ENCODE measurements at places on chromosomes 6 and 20.

DNA sequence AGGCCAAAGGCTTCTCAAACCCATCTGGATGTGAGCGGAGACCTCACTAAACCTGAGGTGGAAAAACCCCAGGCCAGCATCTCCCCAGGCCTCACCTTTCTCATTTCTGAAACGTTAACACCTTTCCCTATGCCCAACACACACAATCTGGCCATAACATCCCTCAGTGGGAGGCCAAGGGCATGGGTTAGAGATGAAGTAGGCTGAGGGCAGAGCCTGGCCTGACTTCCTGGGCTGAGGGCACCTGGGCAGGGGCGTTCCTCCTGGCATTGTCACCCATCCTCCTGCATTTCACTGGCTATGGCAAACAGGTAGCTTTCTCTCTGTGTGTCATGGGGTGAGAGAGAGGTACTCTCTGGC is 8.4 kb downstream of the MOCS1 start:
- DNase-seq, result no peak

GRCh38 chr20:4161401-4162251 is 146.3 kb upstream of the RNF24 start:
- DNase-seq, result no peak

DNA sequence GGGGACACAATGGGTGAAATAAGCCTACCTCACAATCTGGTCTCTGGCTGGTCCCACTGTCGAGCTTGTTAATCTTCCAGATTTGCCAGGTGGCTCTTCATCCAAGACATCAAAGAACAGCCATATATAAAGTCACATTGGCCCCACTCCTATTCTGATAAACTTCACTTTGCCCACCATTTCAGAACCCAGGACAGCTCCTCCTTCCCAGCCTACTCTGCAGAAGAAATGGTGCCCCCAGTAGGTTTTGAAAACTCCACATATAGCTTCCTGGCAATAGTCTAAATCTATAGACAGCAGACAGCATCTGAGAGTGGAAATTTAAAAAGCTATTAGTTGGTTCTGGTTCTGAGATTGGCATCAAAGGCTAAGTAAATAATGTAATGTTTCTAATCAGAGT is 143.1 kb upstream of the PCSK2 start:
- no peak for DNase-seq

- no peak for DNase-seq
Measured at GRCh38 chr6:154638369-154638768, 94.8 kb upstream of the SCAF8 start.

DNA sequence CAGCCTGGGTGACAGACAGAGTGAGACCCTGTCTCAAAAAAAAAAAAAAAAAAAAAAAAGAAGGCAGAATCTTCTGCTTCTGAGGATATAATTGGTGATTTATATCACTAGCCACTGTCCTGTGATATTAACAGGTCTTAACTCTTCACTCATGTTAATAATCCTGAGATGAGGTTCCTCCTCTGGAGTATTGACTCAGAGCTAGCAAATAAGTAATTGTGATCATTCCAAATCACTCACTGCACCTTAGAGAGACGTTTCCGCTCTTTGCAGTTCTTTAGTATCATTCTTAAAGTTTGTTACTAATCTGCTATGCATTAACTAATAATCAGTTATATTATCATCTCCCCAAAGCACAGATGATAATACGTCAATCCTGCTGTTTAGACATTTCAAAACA is 41.6 kb upstream of the NOX3 start:
- no peak for DNase-seq

GRCh38 chr20:48277266-48277665 is 492.0 kb upstream of the SULF2 start:
- no peak for DNase-seq

GRCh38 chr6:122778302-122778701 is 1.2 kb upstream of the FABP7 start:
- DNase-seq, result no peak

DNA sequence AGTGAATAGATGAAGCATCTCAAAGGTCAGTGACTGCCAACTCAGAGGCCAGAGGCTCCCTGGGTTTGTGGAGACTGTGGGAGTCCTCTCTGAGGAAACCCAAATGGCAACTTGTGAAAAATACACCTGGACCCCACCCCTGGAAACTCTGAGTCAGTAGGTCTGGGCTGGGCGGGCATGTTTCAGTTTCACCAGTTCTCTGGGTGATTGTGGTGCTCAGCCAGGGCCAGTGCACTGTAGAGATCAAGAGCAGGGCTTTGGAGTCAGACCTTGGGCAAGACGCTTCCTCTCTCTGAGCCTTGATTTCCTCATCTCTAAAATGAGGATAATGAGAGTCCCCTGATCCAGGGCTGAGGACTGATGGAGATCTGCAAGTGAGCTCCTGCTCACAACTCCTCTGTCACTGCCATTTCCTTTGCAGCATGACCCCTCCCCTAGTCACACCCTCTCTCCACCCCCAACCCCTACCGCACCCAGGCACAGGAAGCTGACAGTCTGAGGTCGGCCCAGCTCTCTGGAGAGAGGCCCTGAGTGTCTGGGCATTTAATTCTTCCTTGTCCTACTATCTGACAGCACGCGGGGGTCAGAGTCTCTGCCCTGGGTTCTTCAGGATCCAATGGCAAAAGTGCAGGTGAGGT is 5.1 kb downstream of the DEF6 start:
- DNase-seq, result peak; percentile 80

DNA sequence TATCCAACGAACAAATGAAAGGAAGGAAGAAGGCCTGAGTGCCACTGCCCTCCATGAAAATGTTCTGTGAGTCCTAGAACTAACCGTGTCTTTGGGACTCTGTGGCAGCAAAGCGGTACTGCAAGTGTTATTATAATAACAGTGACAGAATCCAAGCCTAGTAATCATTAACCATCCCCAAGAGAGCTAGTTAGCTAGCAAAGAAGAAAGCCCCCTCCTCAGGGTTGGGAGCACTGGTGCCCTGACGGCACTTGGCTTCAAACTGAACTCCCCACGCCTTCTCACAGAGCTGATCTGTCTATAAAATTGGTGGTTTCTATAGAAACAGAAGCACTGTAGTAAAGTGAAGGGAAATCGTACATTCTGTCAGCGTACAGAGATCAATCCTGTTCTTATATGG is 239.8 kb downstream of the PTPRT start:
- DNase-seq, result no peak

GRCh38 chr6:11467364-11467763 is 70.2 kb upstream of the TMEM170B start:
- DNase-seq, result no peak

GRCh38 chr6:105814745-105815536 is 271.2 kb upstream of the PRDM1 start:
- no peak for DNase-seq

- no peak for DNase-seq
Measured at GRCh38 chr6:118304321-118304720, 243.8 kb upstream of the PLN start.

- DNase-seq, result no peak
Measured at GRCh38 chr6:21741221-21742109, 147.9 kb downstream of the SOX4 start.

DNA sequence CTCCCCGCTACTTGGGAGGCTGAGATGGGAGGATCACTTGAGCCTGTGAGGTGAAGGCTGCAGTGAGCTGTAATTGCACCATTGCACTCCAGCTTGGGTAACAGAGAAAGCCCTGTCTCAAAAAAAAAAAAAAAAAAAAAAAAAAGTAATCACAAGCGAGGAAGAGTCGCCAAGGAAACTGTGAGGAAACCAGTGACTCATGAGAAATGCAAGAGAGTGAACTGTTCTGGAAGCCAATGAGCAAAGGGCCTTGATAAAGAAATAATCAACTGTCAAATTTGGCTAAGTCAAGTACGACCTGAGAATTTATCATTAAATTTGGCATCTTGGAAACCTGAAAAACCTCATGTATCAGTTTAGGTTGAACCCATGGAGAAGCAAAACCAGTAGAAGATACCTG is 16.1 kb upstream of the LAMP5 start:
- no peak for DNase-seq

DNA sequence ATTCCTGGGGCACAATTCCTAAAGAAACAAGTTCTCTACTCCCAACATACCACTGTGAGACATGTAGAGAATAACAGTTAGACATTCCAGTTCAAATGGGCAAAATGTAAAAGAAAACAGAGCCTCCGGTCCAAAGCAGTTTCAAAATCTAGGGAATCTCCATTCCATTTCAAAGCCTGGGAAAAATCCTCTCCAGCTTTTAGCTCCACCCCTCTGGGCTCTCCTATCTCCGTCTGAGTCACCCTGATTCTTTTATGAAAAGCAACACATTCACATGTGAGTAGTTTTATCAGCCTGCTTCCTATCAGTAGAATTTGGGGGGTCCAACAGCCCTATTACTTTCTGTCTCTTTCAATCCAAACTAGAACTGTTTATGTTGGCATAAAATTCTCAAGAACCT is 3.7 kb downstream of the CSNK2A1 start:
- no peak for DNase-seq

DNA sequence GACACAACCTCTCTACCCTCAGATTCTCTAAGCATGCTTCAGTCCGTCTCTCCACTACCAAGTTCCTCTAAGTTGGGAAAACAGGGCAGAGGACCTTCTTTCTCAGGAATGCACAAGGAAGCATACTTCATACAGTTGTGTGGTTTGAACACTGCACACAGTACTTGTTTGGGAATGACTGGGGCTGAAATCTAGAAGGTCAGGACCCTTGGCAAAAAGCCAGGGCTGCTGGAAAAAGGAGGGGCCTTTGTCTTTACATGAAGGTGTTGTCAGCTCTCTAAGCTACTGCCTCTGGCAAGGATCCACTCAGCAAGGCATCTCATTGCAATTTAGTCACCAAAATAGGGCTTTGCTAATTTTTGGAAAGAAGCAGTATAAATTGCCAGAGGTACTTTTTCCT is 20.7 kb upstream of the HEY2 start:
- no peak for DNase-seq

GRCh38 chr6:97195117-97195516 is 87.9 kb downstream of the MMS22L start:
- DNase-seq, result no peak

- no peak for DNase-seq
Measured at GRCh38 chr20:20217621-20218020, 150.3 kb upstream of the INSM1 start.

DNA sequence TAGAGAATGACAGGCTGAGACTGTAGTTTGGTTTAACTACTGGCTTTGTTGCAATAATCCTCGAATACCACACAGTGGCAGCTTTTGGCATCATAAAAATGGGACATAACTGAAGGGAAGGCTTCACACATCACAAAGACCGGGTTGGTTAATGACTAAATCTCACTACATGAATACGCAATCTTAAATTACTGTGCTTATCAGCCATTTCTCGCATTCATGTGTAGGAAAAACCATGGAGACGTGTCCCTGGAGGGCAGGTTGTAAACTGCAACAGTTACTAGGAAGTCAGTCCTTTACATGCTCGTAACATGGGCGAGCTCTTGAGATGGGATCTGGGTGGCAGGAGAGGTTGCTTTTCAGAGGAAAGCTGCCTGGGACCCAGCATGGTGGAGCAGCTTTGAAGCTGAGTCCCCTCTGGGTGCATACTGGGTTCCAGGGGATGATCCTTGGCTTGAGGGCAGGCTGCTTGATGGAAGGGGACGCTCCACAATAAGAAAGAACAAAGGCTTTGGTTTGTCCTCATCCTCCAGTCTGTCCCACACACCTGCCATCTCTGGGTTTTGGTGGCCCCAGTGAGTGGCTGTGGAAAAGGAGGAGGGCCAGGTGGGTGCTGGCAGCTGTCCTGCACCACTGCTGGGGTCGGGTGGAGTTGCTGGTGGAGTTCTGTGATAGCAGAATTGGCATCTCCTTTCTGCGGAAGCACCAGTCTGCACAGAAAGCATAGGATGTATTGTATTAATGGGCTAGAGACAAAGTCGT is 2.1 kb downstream of the RPS21 start:
- DNase-seq, result no peak

GRCh38 chr20:33113387-33113908 is 34.0 kb downstream of the BPIFB4 start:
- no peak for DNase-seq

- no peak for DNase-seq
Measured at GRCh38 chr6:148419430-148419829, 76.8 kb downstream of the SASH1 start.

- no peak for DNase-seq
Measured at GRCh38 chr6:133919362-133919761, 30.4 kb downstream of the TCF21 start.

DNA sequence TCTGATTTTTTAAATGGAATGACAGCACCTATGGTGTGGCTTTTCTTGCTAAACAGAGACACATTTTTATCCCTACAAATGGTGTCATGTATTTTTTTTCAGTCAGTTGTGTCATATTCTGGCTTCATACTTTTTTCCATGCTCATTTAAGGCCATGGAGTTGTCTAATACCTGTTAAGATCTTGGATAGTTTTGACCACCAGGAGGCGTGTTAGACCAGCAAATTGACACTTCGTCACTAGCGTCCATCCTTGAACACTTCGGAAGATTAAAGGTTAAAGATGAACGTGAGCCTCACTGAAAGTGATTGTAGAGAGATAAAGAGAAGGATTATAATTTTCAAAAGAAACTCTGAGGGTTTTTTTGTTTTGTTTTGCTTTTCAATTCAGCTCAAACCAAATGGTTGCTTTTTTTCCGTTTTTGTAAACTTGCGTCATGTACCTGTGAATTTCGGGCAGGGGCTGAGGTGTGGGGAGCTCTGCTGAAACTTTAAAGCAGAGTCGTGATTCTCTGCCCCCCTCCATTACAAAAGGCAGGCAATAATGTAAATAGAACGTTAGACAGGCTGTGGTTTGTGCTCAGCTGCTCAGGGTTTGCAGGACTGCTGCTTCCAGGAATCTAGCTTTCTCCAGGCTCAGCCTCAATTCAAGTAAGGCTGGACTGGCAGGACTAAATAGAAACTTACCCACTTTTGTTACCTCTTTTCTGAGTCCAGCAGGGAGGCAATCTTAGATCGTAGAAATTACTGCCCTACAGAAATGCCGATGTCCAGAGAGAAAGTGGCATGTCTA is 245.1 kb downstream of the FOXA2 start:
- DNase-seq, result peak; percentile 0

DNA sequence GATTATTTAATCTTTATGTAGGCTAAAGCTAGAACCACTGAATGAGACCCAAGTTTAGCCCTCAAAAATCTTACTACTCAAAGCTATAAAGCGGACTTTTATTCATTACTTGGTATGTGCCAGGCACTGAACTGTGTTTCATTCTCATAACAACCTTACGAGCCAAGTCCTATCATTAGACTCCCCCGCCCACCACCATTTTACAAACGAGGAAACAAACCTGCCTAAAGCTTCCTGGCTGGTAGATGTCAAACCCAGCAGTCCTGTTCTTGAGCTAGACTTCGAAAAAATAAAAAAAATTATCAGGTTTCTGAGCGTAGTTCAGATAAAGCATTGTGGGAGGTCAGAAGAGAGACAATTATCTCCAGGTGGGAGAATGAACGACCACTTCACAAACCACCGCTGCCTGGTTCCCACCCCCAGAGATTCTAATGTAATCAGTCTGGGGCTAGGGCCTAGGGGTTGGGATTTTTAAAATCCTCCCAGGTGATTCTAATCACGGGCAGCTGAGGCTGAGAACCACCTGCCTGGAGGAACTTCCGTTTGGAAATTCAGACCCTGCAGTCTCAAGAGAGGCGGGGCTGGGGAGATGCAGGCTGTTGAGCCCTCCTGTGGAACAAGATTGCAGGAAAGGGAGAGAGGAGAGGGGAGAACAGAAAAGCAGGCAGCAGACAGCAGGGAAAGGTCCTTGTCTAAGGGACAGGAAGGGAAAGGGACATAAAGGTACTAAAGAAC is 8.6 kb downstream of the ADTRP start:
- no peak for DNase-seq

GRCh38 chr6:163181666-163182180 is 232.8 kb upstream of the QKI start:
- no peak for DNase-seq

- no peak for DNase-seq
Measured at GRCh38 chr6:87922947-87923330, 124.7 kb upstream of the SPACA1 start.

GRCh38 chr6:13813621-13814175 is 659 bp downstream of the MCUR1 start:
- peak; percentile 16 for DNase-seq

Data from activated CD4-positive, alpha-beta T cell treated with anti-CD3 and anti-CD28 coated beads for 24 hours (primary cell).